HS-5 (cell line): ENCODE measurements at places on chromosomes 5 and 9.

DNA sequence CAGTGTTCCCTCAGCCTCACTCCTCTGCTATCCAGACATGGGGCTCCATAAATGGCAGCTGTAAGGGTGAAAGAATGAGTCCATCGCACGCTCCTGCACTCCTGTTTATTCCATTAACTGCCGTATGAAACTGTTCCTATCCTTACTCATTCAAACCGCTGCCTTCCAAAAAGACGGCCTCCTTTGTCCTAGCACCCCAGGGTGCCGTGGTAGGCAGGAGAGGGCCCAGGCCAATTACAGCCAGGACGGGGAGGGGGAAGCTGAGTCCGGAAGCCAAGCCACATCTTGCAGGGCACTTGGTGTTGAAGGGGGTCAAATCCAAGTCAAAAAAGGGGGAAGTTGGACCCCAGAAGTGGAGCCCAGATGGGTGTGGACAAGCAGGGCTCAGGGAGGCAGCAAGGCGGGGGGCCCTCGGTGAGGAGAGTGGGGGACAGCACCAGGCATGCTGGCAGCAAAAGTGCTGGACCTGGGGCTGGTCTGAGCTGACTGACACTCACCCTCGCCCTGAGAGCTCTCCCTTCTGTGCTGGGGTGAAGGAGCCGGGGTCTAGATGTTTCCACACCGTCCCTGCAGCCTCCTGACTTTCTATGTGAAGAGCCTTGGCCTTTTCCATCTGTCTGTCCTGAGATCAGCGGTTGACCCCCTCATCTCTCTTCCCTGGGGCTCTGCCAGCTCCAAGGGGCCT is 63.3 kb downstream of the COL23A1 start:
- DNase-seq: no peak

DNA sequence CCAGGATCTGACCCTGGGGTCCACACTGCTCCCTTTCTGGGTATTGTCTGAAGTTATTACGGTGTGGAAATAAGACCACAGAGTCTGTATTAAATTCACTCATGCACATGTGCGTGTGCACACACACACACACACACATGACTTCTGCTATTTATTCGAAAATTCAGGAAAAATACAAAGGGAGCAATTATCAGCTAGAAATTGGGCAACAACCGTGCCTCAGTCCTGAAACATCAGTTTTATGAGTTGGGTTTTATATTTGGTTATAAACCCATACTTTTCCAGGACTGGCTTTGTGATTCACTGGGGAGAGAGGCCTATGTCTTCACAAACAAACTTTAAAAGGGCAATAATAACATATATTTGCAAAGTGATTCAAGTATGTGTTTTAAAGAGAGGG is 90.2 kb downstream of the ANGPTL2 start:
- DNase-seq: no peak

- DNase-seq: no peak
Measured at GRCh38 chr9:35179347-35180280, 17.8 kb downstream of the UNC13B start.

GRCh38 chr9:112849363-112849922 is 41.2 kb downstream of the SLC46A2 start:
- DNase-seq: no peak

GRCh38 chr9:108197899-108198298 is 657.9 kb downstream of the ACTL7B start:
- DNase-seq: no peak
